ENCODE measurements at places on chromosomes 2 and 18.
A peak's percentile ranks its signal among the peaks of the same experiment; 100 is the strongest.

DNA sequence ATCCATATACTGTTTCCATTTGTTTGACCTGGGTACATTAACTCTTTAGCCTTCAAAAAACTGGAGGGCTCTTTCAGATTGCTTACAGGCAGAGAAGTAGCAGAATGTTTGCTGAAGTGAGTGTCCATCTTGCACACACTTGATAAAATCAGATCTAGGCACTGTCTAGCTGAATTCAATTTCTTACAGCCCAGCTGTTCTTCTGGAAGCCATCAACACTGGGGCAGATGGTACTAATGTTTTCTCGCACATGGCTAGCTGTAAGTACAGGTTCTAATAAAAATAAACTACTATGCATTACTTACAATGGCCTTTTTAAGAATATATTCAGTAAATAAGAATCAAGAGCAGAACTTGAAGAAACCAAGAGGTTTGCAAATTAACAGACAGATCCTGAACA lies 175.9 kb downstream of the NBAS start:
- no peak for DNase-seq

DNA sequence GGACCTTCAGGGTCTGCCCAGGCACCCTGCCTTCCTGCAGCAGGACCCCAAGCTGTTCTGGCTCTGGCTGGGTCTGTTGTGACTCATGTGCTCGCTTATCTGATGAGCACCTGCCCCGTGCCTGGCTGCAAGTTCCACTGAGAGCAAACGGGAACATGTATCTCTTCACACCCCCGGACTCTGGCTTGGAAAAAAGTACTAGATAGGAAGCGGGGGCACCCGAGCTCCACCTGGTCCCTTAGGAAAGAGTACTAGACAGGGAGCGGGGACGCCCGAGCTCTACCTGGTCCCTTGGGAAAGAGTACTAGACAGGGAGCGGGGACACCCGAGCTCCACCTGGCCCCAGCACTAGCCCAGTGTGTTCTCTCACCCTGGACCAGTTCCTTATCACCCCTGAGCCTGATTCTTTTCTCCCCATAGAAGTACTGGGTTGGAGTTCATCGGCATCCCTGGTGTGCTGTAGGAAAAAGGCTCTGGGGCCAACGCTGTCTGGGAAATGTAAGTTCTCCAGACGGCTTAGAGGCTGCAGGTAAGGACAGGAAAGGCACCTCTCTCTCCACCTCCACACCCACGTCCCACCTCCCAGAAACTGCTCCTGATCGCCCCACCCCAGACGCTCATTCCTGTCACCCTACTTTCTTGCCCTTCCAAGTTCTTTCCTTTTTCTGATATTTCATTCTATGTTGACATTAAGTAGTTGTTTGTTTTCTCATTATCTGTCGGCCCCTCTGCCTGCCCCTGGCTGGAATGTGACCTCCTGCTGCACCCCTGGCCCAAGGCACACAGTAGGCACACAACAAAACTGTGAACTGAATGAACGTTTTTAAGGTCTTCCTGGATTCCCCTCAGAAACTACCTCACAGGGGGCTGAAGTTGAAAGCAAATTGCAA lies 40.2 kb downstream of the HDAC4 start:
- DNase-seq: no peak

DNA sequence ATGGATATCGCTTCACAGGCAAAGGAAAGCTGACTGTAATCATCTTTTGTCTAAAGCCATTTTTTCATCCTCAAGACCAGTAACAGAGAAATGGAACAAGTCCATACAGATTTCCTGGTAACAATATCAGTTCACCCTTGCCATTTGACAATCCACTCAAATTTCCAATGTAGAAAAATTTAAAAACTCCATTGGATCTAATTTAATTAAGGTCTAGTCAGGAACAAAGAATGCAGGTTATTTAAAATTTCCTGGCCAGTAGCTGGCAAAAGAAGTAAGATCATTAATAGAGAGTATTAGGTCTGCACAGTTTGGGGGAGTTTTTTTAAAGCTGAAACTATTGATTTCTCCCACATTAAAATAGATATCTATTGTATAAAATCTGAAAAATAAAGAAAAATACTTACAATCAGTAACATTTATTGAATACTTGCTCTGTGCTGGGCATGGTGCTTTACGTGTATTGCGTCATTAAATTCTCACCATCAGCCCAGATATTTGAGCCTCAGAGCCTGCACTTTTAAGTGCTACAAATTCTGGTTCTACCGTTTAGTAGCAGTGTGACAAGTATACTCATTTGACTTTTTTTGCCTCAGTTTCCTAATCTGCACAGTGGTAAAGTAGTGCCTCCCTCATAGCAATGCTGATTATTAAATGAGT lies 41.8 kb downstream of the SMARCAL1 start:
- no peak for DNase-seq

- no peak for DNase-seq
Measured at GRCh38 chr2:31322371-31322770, 88.4 kb downstream of the EHD3 start.

- no peak for DNase-seq
Measured at GRCh38 chr2:226405465-226405864, 394.2 kb downstream of the IRS1 start.

- peak; percentile 84 for DNase-seq
Measured at GRCh38 chr2:190881598-190882410, 1.2 kb downstream of the GLS start.

GRCh38 chr2:166000401-166000800 lies 46.8 kb upstream of the TTC21B start:
- DNase-seq: no peak

GRCh38 chr18:62357079-62357719 lies 32.1 kb downstream of the TNFRSF11A start:
- DNase-seq: no peak

DNA sequence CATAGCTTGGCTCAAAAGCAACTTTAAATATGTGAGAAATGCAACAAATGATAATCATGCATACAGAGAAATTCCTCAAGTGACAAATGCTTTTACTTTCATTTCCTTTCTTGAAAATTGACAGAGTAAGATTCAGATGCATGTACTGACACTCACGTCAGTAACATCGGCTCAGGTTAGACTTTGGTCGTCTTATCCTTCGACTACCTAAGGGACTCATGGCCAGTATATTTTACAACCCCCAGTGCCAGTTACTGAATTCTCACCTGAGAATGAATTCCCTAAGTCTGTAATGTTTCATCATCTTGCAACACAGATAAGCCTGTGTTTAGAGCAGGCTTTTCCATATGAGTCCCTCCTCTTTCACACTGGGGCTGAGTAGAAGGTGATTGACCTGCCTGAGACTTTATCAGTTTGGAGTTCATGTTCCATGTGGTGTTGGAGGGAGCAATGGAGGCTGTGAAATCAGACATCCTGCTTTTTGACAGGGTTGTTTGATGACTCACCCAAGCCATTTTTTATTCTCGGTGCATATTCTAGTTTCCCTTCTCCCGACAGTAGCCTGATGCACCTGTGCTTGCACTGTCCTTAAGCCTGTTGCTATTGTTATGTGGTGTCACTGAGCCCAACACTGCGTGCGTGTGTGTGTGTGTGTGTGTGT lies 30.5 kb upstream of the ATP8B1 start:
- DNase-seq: no peak

DNA sequence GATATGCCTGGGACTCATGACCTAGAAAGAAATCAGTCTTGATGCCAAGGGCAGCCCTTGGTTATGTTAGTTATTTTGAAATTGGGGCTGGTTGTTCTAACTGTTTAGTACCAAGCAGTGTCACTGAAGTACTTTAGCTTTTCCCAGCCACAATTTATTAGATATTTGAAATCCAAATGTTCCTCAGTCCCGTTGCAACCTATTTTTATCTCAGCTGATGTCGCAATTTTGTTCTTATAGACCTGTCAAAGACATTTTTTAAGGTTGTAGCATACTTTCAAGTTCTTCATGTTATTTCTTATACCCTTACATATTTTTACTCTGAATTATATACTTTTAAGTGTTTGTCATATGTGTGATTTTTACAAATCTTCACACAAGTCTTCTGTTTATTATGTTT lies 100.1 kb downstream of the LRP1B start:
- DNase-seq: no peak

GRCh38 chr2:159131267-159131913 lies 155.1 kb downstream of the WDSUB1 start:
- no peak for DNase-seq

DNA sequence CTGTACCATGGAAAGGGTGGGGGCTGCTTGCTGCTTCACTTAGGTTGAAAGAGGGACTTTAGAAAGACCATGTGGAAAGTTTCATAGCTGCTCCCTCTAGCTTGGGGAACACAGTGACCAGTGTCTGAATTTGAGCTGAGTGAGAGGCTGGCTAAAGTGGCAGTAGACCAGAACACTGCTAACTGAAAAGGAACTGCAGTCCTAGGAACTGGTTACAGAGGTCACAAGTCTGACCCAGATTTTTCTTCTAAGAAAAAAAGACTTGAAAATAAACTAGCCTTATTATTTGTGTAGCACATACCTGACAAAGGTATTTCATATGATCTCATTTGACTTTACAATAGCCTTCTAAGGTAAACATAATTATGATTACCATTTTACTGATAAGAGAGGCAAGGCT lies 153.6 kb downstream of the FSHR start:
- DNase-seq: no peak

- DNase-seq: no peak
Measured at GRCh38 chr2:12271589-12271984, 445.1 kb upstream of the TRIB2 start.

DNA sequence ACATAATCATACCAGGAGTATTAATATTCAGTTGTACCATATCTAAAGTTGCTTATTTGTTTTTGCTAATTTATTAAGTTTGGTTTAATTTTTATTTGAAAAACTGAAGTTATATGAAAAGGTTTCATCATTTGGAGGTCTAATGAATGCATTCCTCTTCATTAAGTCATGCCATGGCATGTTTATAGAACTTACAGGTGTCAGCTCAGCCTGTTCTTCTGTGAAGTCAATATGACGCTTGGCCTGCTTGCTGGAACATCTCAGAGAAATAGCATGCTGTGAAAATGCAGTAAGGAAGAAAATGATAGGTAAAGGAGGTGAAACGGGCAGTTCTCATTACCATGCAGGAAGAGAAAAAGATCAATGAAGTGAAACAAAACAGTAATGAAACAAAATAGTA lies 58.2 kb downstream of the RAPH1 start:
- DNase-seq: no peak

- no peak for DNase-seq
Measured at GRCh38 chr2:241339839-241340630, 16.1 kb upstream of the FARP2 start.

DNA sequence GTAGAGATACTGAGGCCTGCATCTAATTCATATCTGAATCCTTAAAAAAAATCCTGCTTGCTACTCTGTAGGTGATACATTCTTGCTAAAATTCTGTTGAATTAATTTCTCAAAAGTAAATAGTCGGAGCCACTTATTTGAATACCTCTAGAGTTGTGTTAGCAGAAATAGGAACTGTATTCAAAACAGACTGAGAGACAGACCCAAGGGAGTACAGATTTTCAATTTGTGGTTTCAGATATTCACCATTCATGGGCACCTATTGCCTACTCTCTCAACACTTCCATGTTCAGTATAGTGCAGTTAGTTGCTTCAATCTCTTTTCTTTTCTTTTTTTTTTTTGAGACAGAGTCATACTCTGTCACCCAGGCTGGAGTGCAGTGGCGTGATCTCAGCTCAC lies 46.6 kb upstream of the CTLA4 start:
- DNase-seq: no peak

DNA sequence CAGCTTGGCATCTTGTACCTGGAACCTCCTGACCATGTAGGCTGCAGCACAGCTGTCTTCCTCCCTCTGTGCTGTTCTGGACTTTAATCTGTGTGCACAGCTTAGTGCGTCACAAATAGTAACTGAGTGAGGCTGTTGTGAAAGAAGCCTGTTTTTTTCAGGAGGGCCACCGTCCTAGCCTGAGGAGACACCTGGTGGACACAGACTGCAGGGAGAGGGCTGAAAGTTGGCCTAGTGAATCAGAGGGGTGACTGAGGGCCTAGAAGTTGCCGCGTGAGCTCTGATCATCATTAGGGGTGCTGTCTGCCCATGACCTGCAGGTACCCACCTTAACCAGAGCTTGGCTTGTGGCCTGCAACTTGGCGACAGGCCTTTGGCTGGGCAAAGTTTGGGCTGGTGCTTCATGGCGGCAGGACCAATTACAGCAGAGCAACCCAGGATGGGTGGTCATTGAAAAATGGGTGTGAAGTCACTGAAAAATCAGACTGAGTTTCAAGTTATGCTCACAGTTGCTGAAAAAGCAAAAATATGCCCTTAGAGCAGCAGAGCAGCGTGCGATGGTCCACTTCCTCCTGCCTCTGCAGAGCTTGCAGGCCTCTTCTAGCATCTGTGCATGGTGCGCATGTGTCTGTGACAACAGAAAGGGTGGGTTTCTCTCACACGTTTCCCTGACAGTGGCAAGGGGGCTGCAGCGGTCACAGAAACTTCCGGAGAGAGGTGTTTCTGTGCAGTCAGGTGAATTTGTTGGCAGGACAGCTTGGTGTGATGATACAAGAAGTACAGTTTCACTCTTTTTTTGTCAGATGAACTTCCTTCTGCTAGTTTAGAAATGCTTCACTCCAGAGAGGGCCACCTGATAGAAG lies 9.6 kb downstream of the GDF7 start:
- DNase-seq: no peak

GRCh38 chr2:162403884-162404283 lies 60.0 kb downstream of the GCA start:
- no peak for DNase-seq

- no peak for DNase-seq
Measured at GRCh38 chr18:41864216-41864615, 90.8 kb upstream of the PIK3C3 start.

GRCh38 chr2:204344119-204344518 lies 201.2 kb upstream of the PARD3B start:
- DNase-seq: no peak

DNA sequence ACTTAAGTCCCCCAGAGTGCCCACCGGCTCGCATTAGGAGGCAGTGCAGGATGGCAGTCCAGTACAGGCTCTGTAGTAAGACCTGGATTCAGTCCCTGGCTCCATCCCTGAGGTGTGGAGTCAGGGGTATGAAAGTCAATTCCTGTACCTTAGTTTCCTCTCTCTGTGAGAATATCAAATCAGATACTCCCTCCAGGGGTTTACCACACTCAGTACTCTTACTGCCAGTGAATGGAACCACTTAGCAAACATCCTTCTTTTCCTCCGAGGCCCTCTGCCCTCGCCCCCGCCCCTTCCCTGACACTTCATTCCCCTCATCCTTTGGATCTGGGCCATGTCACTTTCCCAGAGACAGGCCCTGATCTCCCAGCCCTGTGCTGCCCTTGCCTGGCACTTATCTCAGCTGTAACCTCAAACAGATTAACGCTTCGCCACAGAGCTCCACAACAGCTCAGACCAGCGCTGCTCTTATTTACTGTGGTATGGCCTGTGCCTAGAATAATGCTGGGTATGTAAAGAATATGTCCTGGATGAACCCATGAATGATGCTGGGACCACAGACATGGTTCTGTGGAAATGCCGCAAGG lies 159.0 kb upstream of the TMEM200C start:
- no peak for DNase-seq

GRCh38 chr2:202171241-202171825 lies 67.1 kb downstream of the SUMO1 start:
- no peak for DNase-seq

Data from erythroblast (primary cell).